ENCODE measurements at places on chromosomes 1 and 21. TPM values are rescaled to one million over a fixed set of nuclear protein-coding genes. Genes with fewer than 3 reads are reported as not detected.

Gene CD5L
- total RNA-seq, result not detected

Gene LCE2A
- not detected for total RNA-seq

Gene DNALI1
- 10.5 TPM for total RNA-seq

Gene SLAMF6
- total RNA-seq, result not detected

Gene CACHD1
- total RNA-seq, result 5.5 TPM

Gene MRPS21
- 81.5 TPM for total RNA-seq

Gene CLDN17
- not detected for total RNA-seq

Gene YY1AP1
- 53.3 TPM for total RNA-seq
